SK-N-DZ (cell line): ENCODE measurements at places on chromosomes 11 and 22.
A peak's percentile ranks its signal among the peaks of the same experiment; 100 is the strongest.

GRCh38 chr11:105609341-105609781, 512 bp upstream of the GRIA4 start:
- DNase-seq, result peak; percentile 69

- DNase-seq, result peak; percentile 83
These were observed 56.1 kb downstream of the AMBRA1 start for GRCh38 chr11:46537537-46538295.

- DNase-seq, result no peak
These were observed 20.5 kb upstream of the APOL5 start for GRCh38 chr22:35697142-35697541.

DNA sequence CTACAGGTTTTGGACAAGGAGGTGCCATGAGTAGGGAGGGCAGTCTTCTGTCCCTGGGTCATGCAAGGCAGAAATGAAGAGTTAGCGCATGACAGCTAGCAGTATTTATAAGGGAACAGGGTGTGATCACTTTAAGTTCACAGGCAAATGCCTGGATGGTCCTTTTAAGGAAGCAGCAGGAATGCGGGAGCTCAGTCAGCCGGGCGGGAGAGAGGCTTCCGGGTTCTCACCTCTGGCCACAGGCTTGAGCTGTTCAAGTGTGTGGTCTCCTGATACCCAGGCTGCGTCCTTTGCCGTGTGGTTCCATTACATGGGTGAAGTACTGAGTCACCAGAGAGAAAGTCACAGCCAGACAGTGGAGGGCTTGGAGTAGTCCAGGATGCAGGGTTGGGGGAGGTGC, 105.4 kb downstream of the BCR start:
- DNase-seq, result no peak

DNA sequence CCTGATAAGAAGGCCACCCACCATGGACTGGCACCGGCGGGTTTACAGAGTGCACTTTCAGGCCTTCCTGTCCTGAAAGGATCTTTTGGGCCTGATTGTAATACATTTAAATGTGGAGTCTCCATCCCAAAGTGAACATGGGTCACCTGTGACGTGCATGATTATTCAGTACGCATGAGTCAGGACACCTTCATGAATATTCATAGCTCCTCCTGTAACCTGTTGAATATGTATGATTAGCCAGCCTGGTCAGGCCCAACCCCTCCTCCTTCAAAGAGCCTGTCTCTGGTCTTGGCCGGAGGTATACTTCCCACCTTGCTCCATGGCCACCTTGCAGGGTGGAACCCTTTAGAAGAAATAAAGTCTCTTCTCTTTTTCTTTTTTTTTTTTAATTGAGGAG, 75.9 kb upstream of the NUP50 start:
- DNase-seq, result no peak

DNA sequence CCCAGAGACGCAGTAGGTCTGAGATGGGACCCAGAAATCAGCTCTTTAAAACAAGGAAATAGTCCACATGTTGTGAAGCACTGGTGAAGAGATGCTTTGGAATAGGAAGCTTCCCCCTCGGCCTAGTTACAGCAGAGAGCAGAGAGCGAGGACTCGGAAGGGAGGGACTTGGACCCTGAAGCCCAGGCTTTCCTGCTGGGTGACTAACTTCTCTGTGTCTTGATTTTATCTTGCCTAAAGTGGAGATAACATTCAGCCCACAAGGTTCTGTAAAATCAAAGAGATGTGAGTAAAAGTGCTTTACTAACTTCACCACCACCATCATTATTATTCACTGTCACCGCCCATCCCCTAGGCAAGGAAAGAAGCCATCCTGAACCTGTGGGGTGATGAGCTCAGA, 58.4 kb downstream of the THAP12 start:
- DNase-seq, result no peak

DNA sequence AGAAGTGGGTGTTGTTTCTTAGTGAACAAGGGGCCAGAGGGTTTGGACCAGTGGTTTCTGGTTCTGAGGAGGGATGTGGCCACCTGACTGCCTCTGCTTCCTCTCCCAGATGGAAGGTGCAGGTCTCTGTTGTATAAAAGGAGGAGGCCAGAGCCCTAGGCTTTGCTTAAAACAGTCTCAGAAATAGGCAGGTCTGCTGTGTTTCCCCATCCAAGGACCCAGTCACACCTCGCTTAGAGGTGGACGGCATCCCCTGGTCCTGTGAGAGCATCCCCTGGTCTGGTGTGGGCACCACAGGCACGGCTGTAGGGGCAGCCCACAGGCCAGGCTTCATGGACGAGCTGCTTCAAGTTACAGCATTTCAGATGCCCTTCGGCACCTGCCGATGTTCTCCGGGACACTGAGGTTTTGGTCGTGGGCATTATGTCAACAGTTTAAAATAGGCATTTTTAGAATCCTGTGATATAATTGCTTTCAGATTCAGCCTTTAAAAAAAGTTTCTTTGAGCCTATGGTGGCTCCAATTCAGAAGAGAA, 45.7 kb upstream of the SHANK2 start:
- DNase-seq, result no peak

- no peak for DNase-seq
These were observed 142.1 kb upstream of the B3GAT1 start for GRCh38 chr11:134554106-134554505.

GRCh38 chr22:29727131-29727523, 7.3 kb downstream of the CABP7 start:
- peak; percentile 66 for DNase-seq

DNA sequence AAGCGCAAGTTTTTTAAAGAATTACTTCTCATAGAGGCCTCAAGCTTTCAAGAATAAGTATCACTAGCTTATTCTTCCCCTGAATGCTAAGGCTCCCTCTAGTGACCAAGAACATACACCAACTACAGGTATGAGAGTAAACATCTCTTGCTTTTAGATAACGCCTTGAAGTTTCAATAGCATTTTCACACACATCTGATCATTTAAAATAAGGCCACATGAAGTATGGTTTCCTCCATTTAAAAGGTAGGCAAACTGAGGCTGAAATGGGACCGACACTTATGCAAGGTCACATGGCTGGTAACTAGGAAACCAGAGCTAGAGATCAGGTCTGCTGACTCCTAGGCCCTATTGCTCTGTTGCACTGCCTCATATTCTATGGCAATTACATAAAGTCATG, 66.5 kb downstream of the CCDC34 start:
- peak; percentile 59 for DNase-seq

- DNase-seq, result no peak
These were observed 25.9 kb upstream of the CCDC34 start for GRCh38 chr11:27388869-27389268.

- DNase-seq, result no peak
These were observed 69.6 kb downstream of the WNT7B start for GRCh38 chr22:45907378-45907777.

- DNase-seq, result no peak
These were observed 20.6 kb downstream of the MSANTD4 start for GRCh38 chr11:106001304-106002012.

GRCh38 chr11:62245271-62245753, 3.3 kb downstream of the SCGB1D2 start:
- DNase-seq, result peak; percentile 17

DNA sequence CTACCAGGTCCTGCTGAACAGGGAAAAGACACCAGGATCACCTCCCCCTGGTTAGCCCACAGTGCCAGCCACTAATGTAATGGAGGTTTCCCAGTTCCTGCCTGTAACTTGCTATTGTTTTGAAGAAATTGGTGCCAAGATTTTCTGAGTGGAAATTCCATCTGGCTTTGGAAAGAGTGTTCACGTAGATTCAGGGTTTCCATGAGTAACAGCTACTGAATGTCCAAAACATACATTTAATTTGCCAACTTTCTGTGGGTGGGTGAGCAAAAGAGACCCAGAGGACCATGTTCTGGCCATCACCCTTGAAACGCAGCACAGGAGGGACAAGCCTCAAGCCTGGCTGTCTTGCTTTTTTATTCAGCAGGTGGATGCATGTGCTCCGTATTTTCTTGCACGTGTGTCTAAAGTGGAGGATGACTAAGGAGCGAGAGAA, 8.8 kb upstream of the DKK3 start:
- no peak for DNase-seq

DNA sequence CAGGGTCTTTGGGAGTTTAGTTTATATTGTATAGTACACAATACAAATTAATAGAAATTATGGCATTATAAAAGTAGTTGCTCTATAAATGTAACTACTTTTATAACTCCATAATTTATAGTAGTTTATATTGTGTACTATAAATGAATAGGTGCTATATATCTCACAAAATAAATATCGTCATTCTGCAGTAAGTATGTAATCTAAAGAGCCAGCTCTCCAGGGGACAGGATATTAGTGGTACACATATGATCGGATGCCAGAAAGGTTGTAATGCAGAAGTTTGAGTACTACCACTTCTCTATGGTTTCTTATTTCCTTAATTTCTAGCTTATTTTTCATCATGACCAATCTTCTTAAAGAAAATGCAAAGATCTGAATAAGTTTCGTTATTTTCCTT, 20.2 kb upstream of the CWF19L2 start:
- DNase-seq, result no peak

GRCh38 chr11:134270250-134270714, 5.9 kb upstream of the GLB1L3 start:
- DNase-seq, result peak; percentile 58
